A673 (cell line): ENCODE measurements at places on chromosomes 1 and 21. TPM values are rescaled to one million over a fixed set of nuclear protein-coding genes. Genes with fewer than 3 reads are reported as not detected.

Gene GNAI3
- 11.1 and 12.8 TPM in 2 replicates for total RNA-seq

Gene PTGS2
- total RNA-seq, result 4.3 and 5.8 TPM in 2 replicates

Gene RIPPLY3
- total RNA-seq, result 5.0 and 6.2 TPM in 2 replicates

Gene BRDT
- not detected in 2 replicates for total RNA-seq

Gene HES4
- total RNA-seq, result 18.5 and 20.8 TPM in 2 replicates

Gene C1orf94
- 0.34 and 0.72 TPM in 2 replicates for total RNA-seq

Gene PLA2G2E
- not detected in 2 replicates for total RNA-seq

Gene HAPLN2
- total RNA-seq, result not detected in 2 replicates

Gene OVAAL
- total RNA-seq, result not detected in 2 replicates
